Heart left ventricle (tissue), 16 donors: ENCODE measurements at places on chromosomes 2 and 18. TPM values are rescaled to one million over a fixed set of nuclear protein-coding genes. Genes with fewer than 3 reads are reported as not detected.

PTPN4 gene
- 39.3 TPM for total RNA-seq

WBP1 gene
- total RNA-seq: 32.7 TPM

RMDN2 gene
- 3.4 TPM for total RNA-seq

RGPD8 gene
- total RNA-seq: 8.9 TPM

DOCK10 gene
- total RNA-seq: 0.31 TPM

IL36A gene
- total RNA-seq: not detected

VAMP5 gene
- total RNA-seq: 31.2 TPM

MFSD6 gene
- 20.6 TPM for total RNA-seq

OTX1 gene
- not detected for total RNA-seq

RAB17 gene
- 3.7 TPM for total RNA-seq

LIMS4 gene
- 5.0 TPM for total RNA-seq

HOXD13 gene
- not detected for total RNA-seq

NAT8 gene
- not detected for total RNA-seq

GREB1 gene
- total RNA-seq: 6.2 TPM

SLC16A14 gene
- total RNA-seq: 3.1 TPM

SLC9A4 gene
- not detected for total RNA-seq

DQX1 gene
- not detected for total RNA-seq
